ENCODE measurements at places on chromosomes 4 and X. TPM values are rescaled to one million over a fixed set of nuclear protein-coding genes. Genes with fewer than 3 reads are reported as not detected.

- DNase-seq, result no peak
Measured at GRCh38 chrX:153307276-153308178, 14.0 kb downstream of the PNMA6F start.

DNA sequence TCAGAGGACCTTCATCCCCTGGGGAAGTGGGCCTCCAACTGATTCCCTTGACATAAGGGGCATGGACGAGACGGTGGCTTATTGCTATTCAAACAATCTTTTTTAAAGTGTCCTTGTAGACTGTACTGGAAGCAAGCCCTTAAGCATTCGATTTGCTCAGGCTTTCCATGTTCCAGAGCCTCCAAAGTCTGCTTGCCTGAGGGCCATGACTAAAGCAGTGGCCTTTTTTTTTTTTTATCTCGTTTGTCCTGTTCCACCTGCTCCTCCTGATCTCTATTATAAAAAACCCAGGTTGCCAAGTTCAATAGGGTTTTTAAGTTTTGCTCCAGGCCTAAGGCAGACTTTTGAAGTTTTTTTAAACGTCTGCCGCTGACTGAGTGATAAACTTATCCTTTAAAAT, 103.7 kb upstream of the AADAT start:
- no peak for DNase-seq

DNA sequence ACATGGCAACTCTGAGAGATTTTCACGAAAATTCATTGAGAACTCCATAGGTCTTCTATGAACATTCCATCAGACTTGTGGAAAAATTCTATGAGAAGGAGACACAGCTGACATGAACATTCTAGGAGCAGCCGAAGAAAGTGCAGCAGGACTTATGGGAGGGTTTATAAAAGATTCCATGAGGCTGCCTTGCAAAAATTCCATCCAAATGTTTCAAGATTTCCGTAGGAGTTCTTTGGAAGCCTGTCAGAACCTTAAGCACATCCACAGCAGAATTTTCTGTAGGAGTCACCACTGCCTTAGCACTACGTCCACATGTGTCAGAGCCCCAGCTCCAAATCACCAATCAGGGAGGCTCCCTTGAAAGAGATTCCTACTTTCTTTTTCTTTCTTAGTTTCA, 67.0 kb upstream of the MSX1 start:
- DNase-seq, result no peak

DNA sequence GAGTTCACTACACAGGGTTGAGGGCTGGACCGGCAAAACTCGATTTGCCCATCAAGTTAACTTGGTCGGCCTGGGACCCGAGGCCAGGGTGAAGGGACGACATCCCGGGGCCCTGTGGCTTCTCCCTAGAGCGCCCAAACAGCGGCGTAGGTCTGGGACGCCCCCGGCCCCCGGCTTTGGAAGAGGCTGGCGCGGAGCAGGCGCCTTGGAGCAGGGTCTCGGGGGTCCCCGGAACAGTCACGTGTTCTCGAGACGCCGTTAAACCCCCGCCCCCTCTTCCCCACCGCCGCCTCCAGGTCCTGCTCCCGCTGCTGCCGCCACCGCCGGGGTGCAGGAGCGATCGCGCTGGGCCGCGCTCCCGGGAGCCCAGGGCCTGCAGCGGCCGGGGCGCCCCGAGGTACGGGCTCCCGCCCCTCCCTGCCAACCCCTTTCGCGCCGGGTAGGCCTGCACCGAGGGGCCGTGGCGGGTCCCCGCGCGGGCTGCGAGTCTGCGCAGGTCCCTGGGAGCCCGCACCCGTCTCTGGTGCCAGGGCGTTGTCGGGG, at the start of gene NPY5R:
TSS of gene NPY5R (plus strand) at position 289 of the 543 bp plus-strand sequence. CDS start 6,382 bp downstream, outside the sequence.
- DNase-seq, result no peak

DNA sequence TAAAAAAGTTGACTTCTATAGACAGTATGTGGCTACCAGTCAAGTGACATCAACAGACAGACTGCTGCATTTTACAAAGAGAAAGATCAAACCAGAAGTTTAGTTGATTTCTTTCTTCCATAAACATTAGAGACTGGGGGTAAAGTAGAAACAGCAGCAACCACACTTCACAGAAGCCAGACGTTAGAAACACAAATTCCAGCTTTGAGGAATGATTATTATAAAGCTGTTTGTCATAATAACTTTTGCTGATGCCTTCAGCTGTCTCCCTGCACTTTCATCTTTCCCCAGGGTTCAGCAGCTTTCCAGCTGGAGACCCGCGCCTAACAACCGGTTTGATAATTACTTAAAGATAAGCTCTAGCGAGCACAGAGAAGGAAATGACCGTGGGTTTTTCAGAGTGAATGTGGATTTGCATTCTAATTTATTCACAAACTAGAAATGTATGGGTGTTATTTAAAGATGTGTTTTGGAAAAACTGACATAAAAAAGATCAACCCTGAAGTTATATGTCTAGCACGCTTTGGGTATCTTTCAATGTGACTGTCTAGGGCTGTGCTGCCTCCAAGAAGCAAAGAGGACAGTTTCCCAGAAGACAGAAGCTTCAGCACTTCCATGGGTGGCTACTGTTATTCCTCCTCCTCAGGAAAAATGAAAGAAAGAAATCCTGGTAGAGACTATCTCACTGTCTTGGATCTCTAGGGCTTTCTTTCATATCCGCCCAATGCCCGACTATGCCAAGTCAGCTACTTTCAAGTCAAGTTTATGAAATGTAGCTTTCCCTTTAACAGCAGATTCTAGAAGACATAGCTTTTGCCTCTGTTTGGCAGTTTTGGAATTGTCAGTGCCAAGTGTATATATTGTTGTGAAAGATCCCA, 15.0 kb upstream of the ENAM start:
- DNase-seq, result no peak

- no peak for DNase-seq
Measured at GRCh38 chr4:140092094-140092851, 61.7 kb downstream of the MAML3 start.

- DNase-seq, result peak; percentile 81
Measured at GRCh38 chrX:48918643-48919340, at the start of gene PIM2. PIM2 (minus strand) TSS chrX:48919024; CDS start chrX:48918834, 190 bp downstream.

DNA sequence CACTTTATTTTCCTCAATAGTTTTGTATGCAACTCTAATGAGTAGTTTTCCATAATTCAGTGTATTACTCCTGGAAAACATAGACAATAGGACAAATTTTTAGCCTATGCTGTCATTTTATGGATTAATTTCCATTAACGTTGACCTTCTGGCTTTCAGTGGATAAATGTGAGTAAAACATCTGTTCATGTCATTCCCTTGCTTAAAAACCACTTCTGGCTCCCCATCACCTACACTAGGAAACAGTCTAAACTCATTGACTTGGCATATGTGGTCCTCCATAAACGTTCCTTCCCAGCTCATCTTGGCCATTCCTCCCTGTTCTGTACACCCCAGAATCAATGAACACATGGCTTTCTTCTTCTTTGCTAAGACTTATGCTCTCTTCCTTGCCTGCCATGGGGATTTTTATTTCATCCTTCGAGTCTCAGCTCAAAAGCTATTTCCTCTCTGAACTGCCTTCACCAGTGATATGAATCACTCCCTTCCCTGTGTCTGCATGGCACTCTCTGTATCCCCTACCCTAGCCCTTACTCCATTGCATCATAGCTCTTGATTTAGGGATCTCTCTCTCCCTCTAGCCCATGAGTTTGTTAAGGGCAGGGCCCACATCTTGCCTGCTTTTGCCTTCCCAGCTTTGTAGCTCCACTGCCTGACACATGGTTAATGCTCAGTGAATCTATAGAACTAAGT, 34.8 kb downstream of the DOCK11 start:
- DNase-seq, result no peak

GRCh38 chr4:153850533-153851280, 61.8 kb upstream of the SFRP2 start:
- DNase-seq, result no peak

DNA sequence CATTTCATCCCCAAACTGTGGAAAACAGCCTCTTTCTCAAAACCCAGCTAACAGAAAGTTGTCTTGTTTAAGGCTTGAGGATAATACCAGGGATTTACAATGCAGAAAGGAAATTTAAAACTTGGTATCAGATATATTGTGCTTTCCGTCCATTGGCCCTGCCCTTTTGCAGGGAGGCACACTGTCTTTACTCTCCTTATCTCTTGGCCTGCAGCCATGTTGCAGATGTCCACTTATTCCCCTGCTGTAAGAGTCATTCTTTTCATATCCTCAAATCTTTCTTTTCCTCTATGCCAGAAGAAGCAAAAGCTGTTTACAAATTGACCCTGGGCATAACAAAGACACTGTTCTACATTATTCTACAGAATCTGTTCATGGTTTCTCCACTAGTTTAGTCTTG, 75.6 kb upstream of the DYNLT3 start:
- DNase-seq, result no peak

Gene FGB
- polyA plus RNA-seq, result not detected

Gene CHST7
- polyA plus RNA-seq, result 7.4 TPM

Gene CDKL2
- polyA plus RNA-seq, result 0.17 TPM

Gene FRMD7
- polyA plus RNA-seq, result not detected

Gene SEPTIN6
- polyA plus RNA-seq, result 147 TPM

Gene ITGB1BP2
- polyA plus RNA-seq, result 0.55 TPM

Gene INTS6L
- 10.9 TPM for polyA plus RNA-seq

Gene TBCK
- 21.1 TPM for polyA plus RNA-seq

Gene PRSS12
- 0.15 TPM for polyA plus RNA-seq

Gene SCOC
- polyA plus RNA-seq, result 92.5 TPM

Gene NUDT11
- not detected for polyA plus RNA-seq
